ENCODE measurements at places on chromosomes 5 and 9.

GRCh38 chr9:132020272-132020671 lies 59.4 kb downstream of the MED27 start:
- no peak for DNase-seq

GRCh38 chr9:108673386-108673785 lies 182.4 kb downstream of the ACTL7B start:
- DNase-seq, result no peak

GRCh38 chr5:102542057-102542456 lies 43.3 kb upstream of the SLCO6A1 start:
- DNase-seq, result no peak

- peak; percentile 96 for DNase-seq
Measured at GRCh38 chr9:69976152-69976551, 67.5 kb upstream of the MAMDC2 start.

GRCh38 chr5:132389585-132390286 lies 20.2 kb downstream of the SLC22A5 start:
- peak; percentile 97 for DNase-seq

DNA sequence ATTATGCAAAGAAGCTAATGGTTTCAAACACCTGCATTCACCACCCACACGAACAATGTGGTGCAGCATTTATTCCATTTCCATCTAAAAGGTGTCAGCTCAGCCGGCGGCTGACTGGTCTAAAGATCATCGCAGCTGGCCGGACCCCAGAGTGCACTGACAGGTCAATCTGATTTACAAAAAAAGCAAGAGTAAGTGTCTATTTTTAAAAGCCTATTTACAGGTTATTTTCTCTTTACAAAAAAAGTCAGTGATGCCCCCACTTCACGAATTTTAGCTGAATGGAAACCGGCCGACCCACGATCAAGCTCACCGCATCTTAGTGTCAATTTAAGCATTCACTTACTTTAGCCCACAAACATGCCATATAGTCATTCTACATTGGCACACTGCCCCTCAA lies 58.3 kb downstream of the SEMA4D start:
- no peak for DNase-seq

DNA sequence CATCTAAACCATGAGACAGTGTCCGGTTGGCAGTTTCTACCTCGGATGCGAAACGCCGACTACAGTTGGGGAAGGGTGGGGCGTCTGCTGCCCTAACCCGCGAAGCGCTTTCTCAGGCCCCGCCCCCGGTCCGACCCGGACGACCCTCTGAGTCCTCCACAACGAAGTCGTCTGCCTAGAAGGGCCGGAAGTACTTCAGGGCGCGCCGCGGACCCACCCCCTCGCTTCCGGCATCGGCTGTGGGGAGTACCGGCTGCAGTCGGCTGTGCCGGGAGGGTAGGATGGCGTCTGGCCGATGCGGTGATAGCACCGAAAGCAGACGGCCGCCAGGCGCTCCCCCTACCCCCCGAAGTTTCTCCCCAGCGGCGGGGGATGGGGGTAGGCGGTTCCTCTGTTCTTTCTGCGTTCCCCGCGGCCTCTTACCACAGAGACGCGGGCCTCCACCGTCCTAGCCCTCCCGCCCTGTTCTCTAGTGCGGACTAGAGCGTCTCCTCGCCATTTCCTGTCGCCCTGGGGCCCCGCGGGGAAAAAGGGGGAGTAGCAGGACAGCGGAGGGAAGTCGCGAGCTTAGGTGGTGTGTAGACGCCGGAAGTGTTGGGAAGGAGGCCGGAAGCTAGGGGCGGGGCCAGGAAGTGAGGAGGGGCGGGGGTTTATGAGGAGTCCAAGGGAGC lies at the start of gene TRIM41:
Gene TRIM41, plus strand, starts transcription at position 224 of the 671 bp plus-strand sequence. CDS start 719 bp downstream, outside the sequence.
- peak; percentile 99 for DNase-seq

DNA sequence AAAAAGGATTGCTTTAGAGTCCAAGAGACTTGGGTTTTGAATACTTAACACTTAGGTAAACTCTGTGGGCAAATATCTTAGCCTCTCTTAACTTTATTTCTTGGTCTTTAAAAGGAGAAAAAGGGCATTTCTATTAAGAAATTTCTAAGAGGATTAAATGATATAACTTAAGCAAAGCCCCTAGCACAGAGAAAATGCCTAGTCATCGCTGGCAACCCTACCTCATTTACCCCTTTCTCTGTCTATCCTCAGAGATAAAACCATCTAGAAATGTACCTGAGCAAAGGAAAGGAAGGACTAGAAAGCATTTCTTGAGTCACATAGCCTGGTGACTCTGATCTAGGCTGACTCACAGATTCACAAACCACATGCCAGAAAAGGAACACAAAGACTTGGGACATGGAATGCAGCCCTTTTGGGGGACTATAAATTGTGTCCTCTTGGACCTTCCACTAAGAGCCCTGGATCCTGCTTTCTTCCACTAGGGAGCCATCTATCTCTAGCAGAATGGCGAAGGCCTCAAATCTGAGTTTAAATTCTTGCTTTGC lies 120.6 kb downstream of the FOXD1 start:
- DNase-seq, result no peak

DNA sequence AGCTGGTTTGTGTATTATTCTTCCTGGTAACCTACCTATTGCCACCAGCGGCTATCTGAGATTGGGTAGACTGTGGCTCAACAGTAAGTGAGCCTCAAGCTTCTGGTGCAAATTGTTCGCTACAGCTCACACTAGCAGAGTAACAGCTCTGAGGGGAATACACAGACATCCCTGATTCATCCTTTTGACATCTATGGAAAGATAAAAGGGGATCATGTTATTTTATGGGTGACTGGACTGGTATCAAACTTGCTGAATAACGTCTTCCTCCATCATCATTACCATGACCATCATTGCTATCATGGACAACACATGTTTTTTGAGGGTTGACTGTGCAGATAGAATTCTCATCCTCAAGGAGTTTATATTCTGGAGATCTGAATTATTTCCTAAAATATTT lies 129.6 kb downstream of the PIK3R1 start:
- no peak for DNase-seq

GRCh38 chr5:73686912-73687311 lies 60.9 kb downstream of the ARHGEF28 start:
- no peak for DNase-seq

- peak; percentile 42 for DNase-seq
Measured at GRCh38 chr5:95895771-95896170, 65.9 kb downstream of the ELL2 start.

DNA sequence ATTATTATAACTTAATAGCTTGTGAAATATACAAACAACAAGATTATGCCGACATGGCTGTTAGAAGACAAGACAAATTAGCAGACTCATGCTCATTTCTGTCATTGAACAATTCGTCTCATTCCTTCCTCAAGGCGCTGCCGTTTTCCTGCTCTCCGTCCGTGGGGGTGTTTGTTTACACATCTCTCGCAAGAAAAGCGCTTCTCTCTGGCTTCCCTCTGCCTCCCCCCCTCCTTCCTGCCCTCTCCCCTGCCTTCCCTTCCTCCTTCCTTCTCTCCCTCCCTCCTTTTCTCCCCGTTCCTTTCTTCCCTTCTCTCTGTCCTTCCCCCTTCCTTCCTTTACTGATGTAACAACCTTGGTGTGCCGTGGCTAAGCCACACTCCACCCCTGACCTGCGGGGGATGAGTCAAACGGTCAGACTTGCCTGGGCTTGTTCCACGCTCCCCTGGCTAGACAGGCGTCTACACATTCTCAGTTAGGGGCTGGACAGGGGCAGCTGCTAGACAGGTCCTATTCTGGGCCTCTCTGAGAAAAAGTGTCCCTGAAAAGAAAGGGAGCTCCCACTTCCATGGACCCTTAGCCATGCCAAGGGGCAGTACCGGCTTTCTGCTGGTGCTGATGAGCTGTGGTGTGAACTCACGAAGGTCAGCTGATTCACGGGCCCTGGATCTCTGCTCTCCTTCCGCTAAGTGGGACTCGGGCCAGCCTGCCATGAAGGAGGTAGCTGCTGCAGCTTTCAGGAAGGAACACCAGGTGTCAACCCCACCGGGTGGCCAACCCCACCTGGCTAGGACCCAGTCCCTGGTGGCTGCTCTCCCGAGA lies 32.0 kb upstream of the SPTLC1 start:
- peak; percentile 94 for DNase-seq

DNA sequence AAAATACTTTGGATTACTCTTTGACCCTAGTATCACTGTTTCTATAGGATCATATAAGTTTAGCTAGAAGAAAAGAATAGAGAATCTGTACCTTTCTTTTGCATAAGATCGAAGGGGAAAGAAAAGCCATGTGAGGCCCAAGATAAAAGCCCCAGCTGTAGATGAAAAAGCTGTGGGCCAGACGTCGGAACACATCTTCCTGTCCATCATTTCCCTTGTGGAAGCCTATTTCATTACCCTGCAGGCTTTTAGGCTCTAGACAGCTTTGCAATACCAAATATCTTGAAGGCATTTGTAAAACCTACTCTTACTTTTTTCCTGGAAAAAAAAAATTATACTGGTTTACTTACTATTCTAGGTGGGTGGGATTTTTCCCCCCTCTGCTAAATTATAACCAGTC lies 10.0 kb downstream of the PALM2AKAP2 start:
- DNase-seq, result no peak

- DNase-seq, result no peak
Measured at GRCh38 chr9:3023449-3023848, 179.6 kb upstream of the PUM3 start.

- DNase-seq, result peak; percentile 80
Measured at GRCh38 chr9:33158843-33159776, 8.0 kb downstream of the B4GALT1 start.

DNA sequence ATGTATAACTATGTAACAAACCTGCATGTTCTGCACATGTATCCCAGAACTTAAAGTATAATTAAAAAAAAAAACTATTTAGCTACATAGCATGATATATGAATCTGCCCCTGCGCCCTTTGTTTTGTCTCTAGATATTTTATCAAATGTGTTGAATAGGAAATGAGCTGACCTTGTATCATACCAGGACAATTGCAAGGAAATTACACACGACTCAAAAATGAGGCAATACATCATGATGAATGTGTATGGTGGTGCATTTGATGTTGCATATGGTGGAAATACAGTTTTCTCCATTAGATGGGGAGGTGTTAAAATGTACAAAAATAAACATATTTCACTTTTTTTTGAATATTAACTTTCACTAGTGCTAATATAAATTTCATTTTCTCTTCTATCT lies 28.6 kb upstream of the CEP78 start:
- DNase-seq, result peak; percentile 40

DNA sequence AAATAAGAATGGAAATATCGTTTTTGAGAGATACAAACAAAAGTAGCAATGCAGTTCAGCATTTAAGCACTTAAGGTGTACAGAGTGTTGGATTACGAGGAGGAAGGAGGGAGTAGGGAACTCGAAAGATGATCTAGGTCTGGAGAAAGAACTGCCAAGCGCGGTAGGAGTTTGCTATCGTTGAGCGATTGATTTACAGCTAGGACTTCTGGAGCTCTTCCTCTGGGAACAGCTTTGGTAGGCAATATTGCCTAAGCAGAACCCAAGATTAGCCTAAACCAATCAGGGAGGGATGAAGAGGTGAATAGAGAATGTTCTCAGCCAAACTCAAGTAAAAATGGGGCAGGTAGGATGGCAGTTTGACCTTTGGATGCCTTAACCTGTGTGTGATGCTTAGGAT lies 965 bp downstream of the CLTA start:
- DNase-seq, result no peak

- DNase-seq, result no peak
Measured at GRCh38 chr5:54832858-54833257, 152.5 kb downstream of the ESM1 start.

GRCh38 chr5:93782978-93783377 lies 41.6 kb upstream of the POU5F2 start:
- no peak for DNase-seq

Data from fibroblast of pulmonary artery (primary cell).